ENCODE measurements at places on chromosomes 6 and 20. TPM values are rescaled to one million over a fixed set of nuclear protein-coding genes. Genes with fewer than 3 reads are reported as not detected.
A peak's percentile ranks its signal among the peaks of the same experiment; 100 is the strongest.

- DNase-seq: no peak
Observed at GRCh38 chr20:37575884-37576283, 48.2 kb upstream of the BLCAP start.

The SERPINB6 gene
- polyA plus RNA-seq: 119 TPM

GRCh38 chr6:7668936-7669335, 57.0 kb upstream of the BMP6 start:
- no peak for DNase-seq

DNA sequence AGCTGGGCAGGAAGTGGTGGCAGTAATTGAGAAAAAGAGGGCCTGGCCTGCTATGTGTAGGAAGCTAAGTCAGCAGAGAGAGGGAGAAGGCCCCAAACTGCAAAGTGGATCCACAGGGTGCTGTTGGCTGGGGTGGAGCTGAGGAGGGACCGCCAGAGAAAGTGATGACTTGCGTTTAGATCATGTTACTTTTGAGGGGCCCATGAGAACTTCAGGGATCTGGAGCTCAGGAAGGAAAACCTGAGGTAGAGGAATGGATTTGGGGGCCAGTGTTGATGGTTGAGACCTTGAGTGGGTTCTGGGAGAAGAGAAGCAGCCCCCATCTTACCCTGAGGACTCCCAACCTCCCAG, 155.5 kb downstream of the MRPL14 start:
- DNase-seq: no peak

DNA sequence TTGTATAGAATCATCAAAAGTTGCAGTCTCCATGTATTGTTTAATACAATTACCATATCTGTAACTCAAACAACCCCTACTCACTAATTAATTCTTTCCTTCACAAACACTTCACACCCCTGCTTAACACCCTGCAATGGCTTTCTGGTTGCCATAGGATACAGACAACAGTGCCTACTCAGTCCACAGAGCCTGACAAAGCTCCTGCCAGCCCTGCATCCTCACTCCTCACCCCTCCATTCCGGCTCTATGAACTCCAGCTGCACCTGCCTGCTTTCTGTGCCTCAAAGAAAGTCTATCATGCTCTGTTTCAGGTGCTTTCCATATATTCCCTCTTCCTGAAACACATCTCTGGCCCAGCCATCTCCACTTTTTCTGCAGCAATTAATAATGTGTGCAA, 253.4 kb downstream of the HACE1 start:
- DNase-seq: no peak

DNA sequence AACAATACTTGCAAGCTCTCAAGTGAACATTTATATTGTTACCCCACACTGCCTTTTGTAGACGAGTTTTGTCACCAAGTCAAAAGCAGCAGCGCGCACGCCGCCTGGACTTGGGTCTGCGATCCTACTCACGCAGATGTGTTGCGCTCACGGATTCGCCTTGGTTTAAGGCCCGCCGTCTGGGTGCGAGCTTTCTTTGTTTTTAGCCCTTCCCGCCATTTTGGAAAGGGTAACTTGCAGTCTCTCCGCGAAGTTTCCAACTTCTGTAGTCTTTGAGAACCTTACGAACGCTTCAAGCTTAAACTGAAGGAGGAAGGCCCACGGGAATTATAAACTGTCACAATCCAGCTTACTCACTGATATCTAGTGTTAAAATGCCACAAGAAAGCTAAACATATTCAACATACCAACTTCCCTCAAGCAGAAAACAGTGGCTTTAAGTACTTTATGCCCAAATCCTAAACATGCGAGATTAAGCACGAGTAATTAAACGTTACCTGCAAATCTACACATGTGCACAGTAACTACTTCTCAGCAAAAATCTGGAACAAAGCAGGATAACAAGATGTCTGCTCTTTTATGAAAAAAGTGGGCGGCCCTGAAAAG, 80.4 kb upstream of the BTN3A2 start:
- peak; percentile 72 for DNase-seq

All from right lung (tissue), 10 donors.